Tibial nerve (tissue), 4 donors: ENCODE measurements at places on chromosomes 12 and 14. TPM values are rescaled to one million over a fixed set of nuclear protein-coding genes. Genes with fewer than 3 reads are reported as not detected.

DNA sequence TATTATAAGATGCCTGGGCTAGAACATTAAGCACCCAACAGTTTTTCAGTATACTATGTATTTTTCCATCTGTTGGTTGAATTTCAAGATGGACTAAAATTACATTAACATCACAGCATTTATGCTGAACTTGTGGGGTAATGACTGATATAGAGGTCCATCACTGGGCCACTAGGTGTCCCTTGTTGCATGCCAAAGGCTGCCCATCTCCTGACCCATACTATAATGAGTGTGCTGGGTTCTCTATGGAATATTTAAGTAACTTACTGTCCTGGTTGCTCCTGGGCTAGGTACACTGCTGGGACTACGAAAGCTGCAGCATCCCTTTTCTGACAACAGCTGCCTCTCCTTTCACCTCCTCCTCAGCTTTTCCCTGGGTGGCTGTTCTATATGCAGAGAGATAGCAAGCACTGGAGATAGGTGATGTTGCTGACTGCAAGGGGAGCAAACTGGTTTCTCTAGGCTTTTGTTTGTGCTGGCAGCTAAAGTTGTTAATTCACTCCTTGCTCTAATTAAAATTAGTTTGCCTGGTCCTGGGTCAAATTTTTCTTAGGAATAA, 138.6 kb upstream of the TRHDE start:
- no peak for DNase-seq

GRCh38 chr14:20772650-20773049, 4.4 kb downstream of the EDDM3B start:
- DNase-seq = no peak

DNA sequence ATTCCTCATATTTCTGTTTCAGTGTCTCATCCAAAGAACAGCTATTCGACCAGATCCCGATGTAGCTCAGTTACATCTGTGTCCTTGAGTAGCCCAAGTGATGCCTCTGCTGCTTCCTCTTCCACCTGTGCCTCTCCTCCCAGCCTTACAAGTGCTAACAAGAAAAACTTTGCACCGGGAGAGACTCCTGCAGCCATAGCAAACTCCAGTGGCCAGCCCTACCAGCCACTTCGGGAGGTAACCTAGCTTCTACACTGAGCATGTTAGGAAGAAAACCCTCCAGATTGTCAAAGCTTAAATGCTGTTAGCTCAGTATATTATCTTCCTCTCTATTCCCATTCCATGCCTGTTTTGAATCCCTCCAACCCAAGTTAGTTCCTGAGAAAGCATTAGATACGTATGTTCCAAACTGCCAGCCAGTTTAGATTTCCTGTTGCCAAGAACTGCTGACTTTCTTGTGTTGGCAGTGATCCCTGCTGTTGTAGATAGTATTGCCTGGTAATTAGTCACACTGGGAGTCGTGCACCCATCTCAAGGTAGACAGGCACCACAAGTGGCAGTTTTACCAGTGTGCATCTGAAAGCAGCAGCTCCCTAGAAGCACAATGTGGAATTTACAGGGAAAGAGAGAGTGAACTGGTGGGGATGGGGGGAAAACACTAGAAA, 14.0 kb upstream of the KCNH3 start:
- DNase-seq = no peak

DNA sequence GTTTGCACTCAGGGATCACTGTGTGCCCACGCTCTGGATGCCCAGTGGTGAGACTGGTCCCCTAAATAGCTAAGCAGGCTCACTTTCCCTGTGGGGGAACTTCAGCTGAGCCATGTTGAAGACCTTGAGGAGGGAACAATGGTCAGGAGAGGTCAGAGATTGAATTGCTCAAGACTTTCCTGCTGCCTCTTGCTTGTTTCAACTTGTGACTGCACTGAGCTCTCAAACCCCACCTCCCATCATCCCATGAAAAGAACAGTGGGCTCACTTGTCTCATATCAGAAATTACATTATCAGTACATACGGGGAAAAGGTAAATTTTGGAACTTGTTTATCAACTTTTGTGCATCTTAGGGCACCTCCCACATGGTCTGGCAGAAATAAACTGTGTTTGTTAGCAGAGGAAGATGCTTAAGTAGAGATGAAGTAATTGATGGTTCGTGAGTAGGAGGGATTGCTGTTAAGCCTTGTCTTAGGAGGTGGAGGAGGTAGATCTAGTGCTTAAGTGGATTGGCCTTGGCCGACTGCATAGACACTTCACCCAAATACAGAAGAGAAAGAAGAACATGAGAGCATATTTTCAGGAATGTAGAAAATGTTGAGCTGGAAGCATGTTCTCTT, 15.0 kb upstream of the SERPINA1 start:
- DNase-seq = no peak

DNA sequence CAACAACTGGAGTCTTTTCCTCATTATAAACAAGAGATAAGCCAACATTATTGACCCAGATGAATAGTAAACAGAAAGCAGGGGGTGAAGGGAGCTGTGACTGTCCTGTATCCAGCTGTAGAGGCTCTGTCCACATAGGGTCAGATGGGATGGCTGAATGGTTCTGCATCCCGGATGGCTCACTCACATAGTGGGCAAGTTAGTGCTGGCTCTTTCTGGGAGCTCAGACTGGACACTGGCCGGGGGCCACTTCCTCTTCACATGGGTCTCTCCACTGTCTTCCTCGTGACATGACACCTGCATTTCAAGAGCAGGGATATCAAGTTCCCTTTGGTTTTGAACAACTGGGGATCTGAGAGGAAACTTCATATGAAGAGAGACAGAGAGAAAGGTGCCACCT, 969.6 kb upstream of the TMEM132C start:
- DNase-seq = no peak

DNA sequence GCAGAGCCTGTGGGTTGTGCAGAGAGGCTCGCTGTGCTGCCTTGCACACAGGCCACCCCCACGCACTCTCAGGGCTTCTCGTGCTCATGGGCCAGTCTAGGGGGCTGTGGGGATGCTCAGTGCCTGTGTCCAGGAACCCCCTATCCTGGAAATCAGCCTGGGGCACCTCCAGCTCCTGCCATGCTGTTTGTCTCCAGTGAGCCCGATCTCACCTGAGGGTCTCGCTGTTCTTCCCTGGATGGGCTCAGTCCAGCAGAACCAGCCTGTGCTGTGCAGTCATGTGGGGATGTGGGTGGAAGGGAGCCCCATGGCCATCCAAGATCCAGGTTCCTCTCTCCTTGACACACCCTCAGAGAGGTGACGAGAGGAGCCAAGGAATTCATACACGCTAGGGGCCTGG, 26.7 kb downstream of the SERPINA1 start:
- no peak for DNase-seq

DNA sequence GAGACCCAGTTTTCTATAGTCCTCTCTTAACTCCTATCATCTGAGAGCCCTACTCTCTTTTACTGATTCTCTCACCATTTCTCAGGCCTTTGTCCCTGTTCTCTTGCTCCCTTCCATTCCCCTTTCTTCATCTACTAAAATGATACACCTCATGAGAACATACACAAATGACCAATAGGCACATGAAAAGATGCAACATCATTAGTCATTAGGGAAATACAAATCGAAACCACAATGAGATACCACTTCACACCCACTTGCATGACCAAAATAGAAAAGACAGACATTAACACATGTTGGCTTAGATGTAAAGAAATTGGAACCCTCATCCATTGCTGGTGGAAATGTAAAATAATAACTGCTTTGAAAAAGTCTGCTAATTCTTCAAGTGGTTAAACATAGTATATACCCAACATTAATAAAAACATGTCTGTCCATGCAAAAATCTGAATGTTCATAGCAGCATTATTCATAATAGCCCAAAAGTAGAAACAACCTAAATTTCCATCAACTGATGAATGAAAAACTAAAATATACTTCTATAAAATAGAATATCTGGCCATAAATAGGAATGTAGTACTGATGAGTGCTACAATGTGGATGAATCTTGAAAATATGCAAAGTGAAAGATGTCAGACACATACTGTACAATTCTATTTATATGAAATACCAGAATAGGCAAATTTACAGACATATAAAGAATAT, 66.0 kb downstream of the DENND5B start:
- DNase-seq = no peak

- no peak for DNase-seq
Observed at GRCh38 chr12:92110083-92110640, 35.5 kb downstream of the BTG1 start.

DNA sequence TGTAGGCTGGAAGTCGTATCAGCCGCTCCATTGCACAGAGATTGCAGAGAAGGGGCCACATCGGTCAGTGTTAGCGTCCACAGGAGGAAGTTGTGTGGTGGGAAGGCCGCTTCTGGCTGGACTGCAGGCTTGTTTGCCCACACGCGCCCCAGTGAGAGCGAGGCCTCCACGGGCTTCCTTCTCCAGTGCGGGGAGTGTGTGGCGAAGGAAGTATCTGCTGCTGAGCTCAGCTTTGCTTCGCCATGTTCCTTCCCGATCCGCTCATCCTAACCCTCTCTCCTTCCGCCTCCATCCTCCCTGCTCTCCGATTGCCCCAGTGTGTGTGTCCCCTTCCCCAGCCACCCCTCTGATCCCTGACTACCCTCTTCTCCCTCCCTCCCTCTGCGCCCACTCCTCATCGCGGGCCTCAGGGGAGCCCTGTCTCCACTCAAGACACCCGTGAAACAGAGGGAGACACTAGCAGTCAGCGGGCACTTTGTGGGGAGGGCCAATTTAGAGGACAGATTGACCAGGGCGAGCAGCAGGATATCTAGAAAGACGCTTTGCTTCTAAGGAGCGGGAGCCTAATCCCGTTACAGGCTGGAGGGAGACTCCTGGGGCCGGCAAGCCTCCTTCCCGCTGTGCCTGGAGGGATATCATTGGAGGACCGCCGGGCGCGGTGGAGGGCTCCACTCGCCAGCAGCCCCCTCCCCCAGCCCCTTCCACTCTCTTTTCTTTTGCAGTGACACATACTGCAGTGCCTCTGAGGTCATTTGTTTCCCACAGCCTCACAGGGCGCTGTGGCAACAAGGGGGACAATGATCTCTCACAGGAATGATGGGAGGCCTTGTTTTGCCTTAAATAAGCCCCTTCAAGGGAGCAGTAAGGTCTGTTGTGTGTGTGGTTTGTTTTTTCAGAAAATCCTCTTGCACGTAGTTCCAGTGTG, 428.8 kb downstream of the ZFP36L1 start:
- no peak for DNase-seq

DNA sequence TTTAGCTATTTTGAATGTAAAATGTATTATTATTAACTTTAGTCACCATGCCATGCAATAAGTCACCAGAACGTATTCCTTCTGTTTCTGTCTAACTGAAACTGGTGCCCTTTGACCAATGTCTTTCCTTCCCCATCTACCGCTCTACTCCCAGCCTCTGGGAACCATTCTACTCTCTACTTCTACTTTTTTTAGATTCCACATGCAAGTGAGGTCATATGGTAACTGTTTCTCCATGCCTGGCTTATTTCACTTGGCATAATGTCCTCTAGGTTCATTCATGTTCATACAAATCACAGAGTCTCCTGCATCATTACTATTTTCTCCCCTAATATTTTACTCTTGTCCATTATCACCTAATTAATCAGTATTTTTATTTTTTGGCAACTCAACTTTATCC, 160.1 kb downstream of the TMX1 start:
- no peak for DNase-seq

DNA sequence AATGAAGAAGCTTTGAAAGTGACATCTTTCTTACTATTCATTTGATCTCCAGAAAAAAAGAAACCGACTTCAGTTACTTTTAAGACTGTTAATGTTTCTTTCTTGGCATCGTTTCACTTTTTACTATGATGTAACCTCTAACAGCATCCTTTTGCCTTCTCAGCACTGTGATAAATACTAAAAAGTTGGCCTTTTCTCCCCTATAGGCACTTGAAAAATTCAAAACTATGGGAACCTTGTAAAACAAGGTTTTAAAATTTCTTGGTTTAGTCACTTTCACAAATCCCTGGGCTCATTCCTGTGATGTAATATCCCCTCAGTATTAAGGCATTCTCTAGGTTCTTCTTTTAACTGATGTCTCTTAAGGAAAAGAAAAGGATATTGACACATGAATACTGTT, 281.8 kb downstream of the EGLN3 start:
- no peak for DNase-seq

DNA sequence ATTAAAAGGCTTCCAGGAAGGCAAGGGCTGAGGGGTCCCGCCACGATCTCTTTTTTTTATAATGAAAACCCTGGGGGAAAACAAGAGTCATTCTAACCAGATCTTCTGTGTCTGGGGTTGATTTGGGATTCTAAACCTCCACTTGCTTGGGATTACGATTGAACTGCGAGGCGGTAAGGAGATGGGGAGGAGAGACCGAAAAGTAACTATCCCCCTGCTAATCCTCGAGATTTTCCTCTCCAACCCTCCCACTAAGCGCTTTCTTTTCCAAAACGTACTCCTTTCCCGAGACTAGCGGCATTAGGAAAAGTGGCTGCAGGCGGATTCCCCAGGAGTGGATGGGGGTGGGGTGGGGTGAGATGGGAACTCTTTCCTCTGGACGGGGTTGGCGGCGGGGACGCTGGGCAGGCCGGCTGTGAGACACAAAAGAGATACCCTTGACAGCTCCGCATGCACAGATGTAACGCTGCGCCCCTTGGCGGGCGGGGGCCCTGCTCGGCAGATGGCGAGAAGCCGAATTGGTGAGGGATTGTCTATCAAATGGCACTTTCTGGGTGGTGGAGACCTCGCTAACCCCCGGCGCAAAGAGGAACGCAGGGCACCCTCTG, 830 bp upstream of the SRRM4 start:
- DNase-seq = no peak

GRCh38 chr12:87054226-87054625, 798.0 kb upstream of the MGAT4C start:
- DNase-seq = no peak

DNA sequence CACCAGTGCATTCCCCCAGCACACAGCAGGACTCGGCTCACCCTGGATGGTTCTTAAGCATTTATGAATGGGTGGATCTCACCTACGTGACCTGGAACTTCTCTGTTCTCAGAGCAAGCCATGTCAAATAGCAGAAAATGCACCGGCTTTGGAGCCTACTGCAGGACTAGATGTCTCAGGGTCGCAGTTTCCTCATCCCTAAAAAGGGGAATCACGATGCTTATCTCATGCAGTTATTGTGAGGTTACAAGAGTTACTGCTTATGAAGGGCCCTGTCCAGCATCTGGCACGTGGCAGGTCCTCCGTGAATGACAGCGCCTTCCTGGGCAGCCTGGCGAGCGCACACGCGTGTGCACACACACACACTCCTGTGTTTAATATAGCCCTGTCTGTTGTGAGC, 128.5 kb downstream of the ETV6 start:
- DNase-seq = no peak

Gene DTX3
- 26.8 TPM for total RNA-seq

Gene WNT5B
- total RNA-seq = 17.1 TPM

Gene ACOT6
- total RNA-seq = not detected

Gene HSPB8
- total RNA-seq = 23.4 TPM

Gene EGLN3
- 9.2 TPM for total RNA-seq

Gene CCDC177
- not detected for total RNA-seq

Gene HOXC11
- total RNA-seq = 0.60 TPM

Gene NFKBIA
- total RNA-seq = 987 TPM

Gene CTSG
- total RNA-seq = 2.7 TPM

Gene TAS2R10
- 0.59 TPM for total RNA-seq

Gene C12orf75
- 23.5 TPM for total RNA-seq
